ENCODE measurements at places on chromosomes 1 and 21. TPM values are rescaled to one million over a fixed set of nuclear protein-coding genes. Genes with fewer than 3 reads are reported as not detected.

The OR2T29 gene
- not detected for total RNA-seq

The XCL1 gene
- total RNA-seq = 6.2 TPM

The KRTAP21-2 gene
- total RNA-seq = not detected

The CAPN8 gene
- 0.43 TPM for total RNA-seq

The NFASC gene
- not detected for total RNA-seq

The MARK1 gene
- not detected for total RNA-seq

The LCE3D gene
- not detected for total RNA-seq

The SLC6A9 gene
- total RNA-seq = not detected

The RGS7 gene
- total RNA-seq = not detected

The COL9A2 gene
- total RNA-seq = 4.0 TPM

The CYP4A22 gene
- total RNA-seq = not detected

The KRTAP10-10 gene
- not detected for total RNA-seq

The HSPB7 gene
- total RNA-seq = not detected

The TTLL7 gene
- not detected for total RNA-seq

The DARS2 gene
- total RNA-seq = 1.6 TPM

The CHD5 gene
- 0.30 TPM for total RNA-seq

The TNFRSF8 gene
- not detected for total RNA-seq

The AMY1B gene
- total RNA-seq = not detected

The SPRR3 gene
- not detected for total RNA-seq

The SPRR5 gene
- total RNA-seq = not detected

The SMCP gene
- not detected for total RNA-seq

The MFSD2A gene
- total RNA-seq = 6.4 TPM

The TMPRSS2 gene
- total RNA-seq = not detected

The GPR153 gene
- 0.61 TPM for total RNA-seq

The AK5 gene
- total RNA-seq = 17.9 TPM

The NRAS gene
- total RNA-seq = 46.4 TPM

The CNIH3 gene
- 1.3 TPM for total RNA-seq

The ZNF683 gene
- 8.4 TPM for total RNA-seq

The PRAMEF9 gene
- total RNA-seq = not detected

The ASB17 gene
- not detected for total RNA-seq

The TCHH gene
- total RNA-seq = not detected

The BTBD19 gene
- 24.9 TPM for total RNA-seq

The USP33 gene
- 72.1 TPM for total RNA-seq

The OR2L5 gene
- total RNA-seq = not detected

The ZFP69 gene
- total RNA-seq = 0.64 TPM

The KRTAP13-2 gene
- total RNA-seq = not detected

The SMIM34 gene
- total RNA-seq = not detected

The LRRC53 gene
- total RNA-seq = not detected

The TMEM82 gene
- total RNA-seq = not detected

The FCRL2 gene
- total RNA-seq = 0.64 TPM

The ADAM30 gene
- not detected for total RNA-seq

The CFAP141 gene
- total RNA-seq = not detected

The FCRL1 gene
- total RNA-seq = 3.1 TPM

The SERPINC1 gene
- not detected for total RNA-seq

The CD34 gene
- not detected for total RNA-seq

The ISG20L2 gene
- total RNA-seq = 54.5 TPM

The LAD1 gene
- not detected for total RNA-seq

The SLC37A1 gene
- total RNA-seq = 25.9 TPM

The ZBTB8B gene
- not detected for total RNA-seq

The C1orf210 gene
- not detected for total RNA-seq

The DNASE2B gene
- total RNA-seq = not detected

The WDR47 gene
- 31.5 TPM for total RNA-seq

Data from CD8-positive, alpha-beta T cell (primary cell).